ENCODE measurements at places on chromosomes 4 and X.
A peak's percentile ranks its signal among the peaks of the same experiment; 100 is the strongest.

- no peaks in the 10 kb centered on the region for H3K36me3 ChIP-seq
- H3K27me3 ChIP-seq = no peaks in the 10 kb centered on the region
- DNase-seq = no peak
- H3K4me3 ChIP-seq = no peak overlapping the region
- H3K4me1 ChIP-seq = no peaks in the 10 kb centered on the region
Observed at GRCh38 chr4:57200799-57201327, 90.7 kb upstream of the IGFBP7 start.

- H3K36me3 ChIP-seq = no peaks in the 10 kb centered on the region
- peak; percentile 75 for DNase-seq
- H3K4me3 ChIP-seq = no peak overlapping the region
- no peak overlapping the region for H3K27ac ChIP-seq
- no peaks in the 10 kb centered on the region for H3K4me1 ChIP-seq
- no peaks in the 10 kb centered on the region for H3K27me3 ChIP-seq
Observed at GRCh38 chrX:50691820-50692219, 122.2 kb downstream of the SHROOM4 start.

- DNase-seq = no peak
- H3K27me3 ChIP-seq = peaks cover 6% of the 10 kb centered on the region
- no peaks in the 10 kb centered on the region for H3K36me3 ChIP-seq
- no peaks in the 10 kb centered on the region for H3K4me1 ChIP-seq
- no peak overlapping the region for H3K27ac ChIP-seq
- no peak overlapping the region for H3K4me3 ChIP-seq
Observed at GRCh38 chrX:3963980-3964379, 250.5 kb upstream of the PRKX start.

GRCh38 chrX:7170898-7171297 lies 22.9 kb upstream of the PUDP start:
- H3K4me1 ChIP-seq = no peaks in the 10 kb centered on the region
- DNase-seq = peak; percentile 10
- H3K27me3 ChIP-seq = no peaks in the 10 kb centered on the region
- no peak overlapping the region for H3K4me3 ChIP-seq
- H3K36me3 ChIP-seq = no peaks in the 10 kb centered on the region
- H3K27ac ChIP-seq = no peak overlapping the region

- no peaks in the 10 kb centered on the region for H3K36me3 ChIP-seq
- no peaks in the 10 kb centered on the region for H3K4me1 ChIP-seq
Observed at GRCh38 chr4:72663828-72664227, 94.8 kb upstream of the ADAMTS3 start.

GRCh38 chr4:67152976-67153375 lies 392.3 kb downstream of the CENPC start:
- H3K4me1 ChIP-seq = no peaks in the 10 kb centered on the region
- no peaks in the 10 kb centered on the region for H3K36me3 ChIP-seq
- DNase-seq = no peak
- H3K27ac ChIP-seq = no peak overlapping the region

- no peak overlapping the region for H3K27ac ChIP-seq
- peak; percentile 37 for DNase-seq
- no peak overlapping the region for H3K4me3 ChIP-seq
- H3K27me3 ChIP-seq = no peaks in the 10 kb centered on the region
- H3K36me3 ChIP-seq = no peaks in the 10 kb centered on the region
Observed at GRCh38 chr4:78766650-78767049, 9.5 kb upstream of the BMP2K start.

GRCh38 chr4:119873132-119873531 lies 193.5 kb downstream of the MAD2L1 start:
- no peaks in the 10 kb centered on the region for H3K4me1 ChIP-seq
- no peaks in the 10 kb centered on the region for H3K27me3 ChIP-seq
- no peak for DNase-seq
- H3K4me3 ChIP-seq = no peak overlapping the region
- H3K36me3 ChIP-seq = no peaks in the 10 kb centered on the region

DNA sequence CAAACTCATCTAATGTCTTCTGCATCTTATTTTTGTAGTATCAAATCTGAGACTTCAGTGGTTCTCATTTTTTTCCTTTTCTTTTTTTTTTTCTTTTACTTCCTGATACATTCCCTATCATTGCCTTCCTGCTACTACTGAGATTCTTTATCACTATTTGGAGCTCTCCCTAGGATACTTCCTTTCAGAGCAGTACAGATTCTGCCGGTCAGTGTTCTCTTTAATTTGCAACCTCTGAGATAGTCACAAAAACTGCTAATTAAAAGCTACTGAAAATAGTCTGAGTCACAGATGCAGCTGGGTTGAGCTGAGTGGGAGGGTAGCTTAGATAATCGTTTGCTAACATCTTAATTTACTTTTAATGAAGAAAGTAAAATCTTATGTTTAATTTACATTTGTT lies 1279.7 kb downstream of the ARAP2 start:
- no peaks in the 10 kb centered on the region for H3K36me3 ChIP-seq
- no peak for DNase-seq
- H3K27me3 ChIP-seq = no peaks in the 10 kb centered on the region

GRCh38 chr4:20086799-20087521 lies 164.7 kb upstream of the SLIT2 start:
- DNase-seq = no peak
- no peak overlapping the region for H3K4me3 ChIP-seq
- no peaks in the 10 kb centered on the region for H3K27me3 ChIP-seq
- no peaks in the 10 kb centered on the region for H3K36me3 ChIP-seq

DNA sequence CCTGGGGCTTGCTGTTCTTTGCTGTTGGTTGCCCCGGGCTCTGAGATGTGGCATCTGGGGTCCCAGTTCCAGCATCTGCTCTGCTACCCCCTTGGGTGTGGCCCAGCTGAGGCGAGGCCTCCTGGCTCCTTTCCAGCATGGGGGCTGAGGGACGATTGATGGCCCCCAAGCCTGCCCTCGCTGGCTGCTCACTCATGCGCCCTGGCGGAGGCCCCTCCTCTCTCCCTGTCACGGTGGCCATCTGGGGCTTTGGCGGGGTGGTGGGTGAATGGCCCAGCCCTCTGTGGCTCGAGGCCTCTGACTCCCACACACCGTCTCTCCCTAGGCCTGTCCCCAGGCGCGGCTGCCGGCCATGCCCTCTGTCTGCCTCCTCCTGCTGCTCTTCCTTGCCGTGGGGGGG lies 1.8 kb downstream of the PLXNA3 start:
- H3K27ac ChIP-seq = no peak overlapping the region
- H3K27me3 ChIP-seq = no peaks in the 10 kb centered on the region
- H3K36me3 ChIP-seq = no peaks in the 10 kb centered on the region
- no peak overlapping the region for H3K4me3 ChIP-seq

- H3K27me3 ChIP-seq = no peaks in the 10 kb centered on the region
- no peak overlapping the region for H3K4me3 ChIP-seq
- no peak overlapping the region for H3K27ac ChIP-seq
- no peaks in the 10 kb centered on the region for H3K4me1 ChIP-seq
Observed at GRCh38 chr4:183163135-183163534, 64.1 kb downstream of the WWC2 start.

DNA sequence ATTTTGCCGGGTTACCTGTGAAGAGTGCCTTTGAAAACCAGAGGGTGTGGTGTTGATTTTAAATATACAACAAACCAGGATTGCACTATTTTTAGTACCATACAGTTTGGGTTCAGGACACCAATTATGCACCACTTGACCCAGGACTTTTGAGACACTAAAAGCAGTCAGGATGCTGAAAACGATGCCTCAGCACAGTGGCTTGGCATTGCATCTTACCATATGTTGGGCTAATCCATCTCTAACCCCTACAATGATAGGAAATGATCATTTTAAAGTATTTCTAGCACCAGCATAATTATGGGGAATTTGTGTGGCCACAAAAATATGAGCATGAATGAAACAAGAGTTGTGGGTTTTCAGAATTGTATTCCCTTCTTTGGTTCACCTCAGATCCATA lies 4.1 kb downstream of the IBSP start:
- H3K4me3 ChIP-seq = no peak overlapping the region
- H3K4me1 ChIP-seq = no peaks in the 10 kb centered on the region
- H3K27me3 ChIP-seq = no peaks in the 10 kb centered on the region
- H3K36me3 ChIP-seq = no peaks in the 10 kb centered on the region
- no peak overlapping the region for H3K27ac ChIP-seq
- no peak for DNase-seq

- H3K4me3 ChIP-seq = no peak overlapping the region
- H3K27me3 ChIP-seq = no peaks in the 10 kb centered on the region
- peaks cover 19% of the 10 kb centered on the region for H3K4me1 ChIP-seq
- H3K27ac ChIP-seq = no peak overlapping the region
- DNase-seq = no peak
- no peaks in the 10 kb centered on the region for H3K36me3 ChIP-seq
Observed at GRCh38 chr4:109127866-109128265, 174.6 kb downstream of the COL25A1 start.

- peak overlapping the region; percentile 71 for H3K4me3 ChIP-seq
- H3K27me3 ChIP-seq = no peaks in the 10 kb centered on the region
- peaks cover 3% of the 10 kb centered on the region for H3K36me3 ChIP-seq
- DNase-seq = no peak
- no peak overlapping the region for H3K27ac ChIP-seq
Observed at GRCh38 chrX:13652287-13652793, 601 bp upstream of the TCEANC start.

DNA sequence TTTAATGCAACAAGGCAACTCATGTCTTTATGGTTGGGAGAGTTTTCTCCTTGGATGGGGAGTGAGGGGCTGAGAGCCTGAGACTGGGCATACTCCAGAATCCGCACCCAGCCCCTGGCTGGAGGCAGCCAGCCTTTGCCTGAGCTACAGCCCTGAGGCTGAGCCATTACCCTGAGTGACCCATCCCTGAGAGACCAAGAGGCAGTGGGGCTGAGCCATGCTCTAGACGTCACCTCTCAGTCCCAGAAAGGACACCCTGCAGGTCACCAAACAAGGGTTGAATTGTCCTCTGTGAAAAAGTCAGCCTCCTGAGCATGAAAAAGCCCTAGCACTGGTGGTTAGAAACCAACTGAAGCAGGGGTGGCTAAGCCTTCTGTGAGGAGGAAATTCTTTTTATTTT lies 151.2 kb upstream of the GATB start:
- no peak overlapping the region for H3K4me3 ChIP-seq
- no peak overlapping the region for H3K27ac ChIP-seq
- no peaks in the 10 kb centered on the region for H3K36me3 ChIP-seq
- DNase-seq = no peak
- H3K27me3 ChIP-seq = no peaks in the 10 kb centered on the region
- H3K4me1 ChIP-seq = no peaks in the 10 kb centered on the region

DNA sequence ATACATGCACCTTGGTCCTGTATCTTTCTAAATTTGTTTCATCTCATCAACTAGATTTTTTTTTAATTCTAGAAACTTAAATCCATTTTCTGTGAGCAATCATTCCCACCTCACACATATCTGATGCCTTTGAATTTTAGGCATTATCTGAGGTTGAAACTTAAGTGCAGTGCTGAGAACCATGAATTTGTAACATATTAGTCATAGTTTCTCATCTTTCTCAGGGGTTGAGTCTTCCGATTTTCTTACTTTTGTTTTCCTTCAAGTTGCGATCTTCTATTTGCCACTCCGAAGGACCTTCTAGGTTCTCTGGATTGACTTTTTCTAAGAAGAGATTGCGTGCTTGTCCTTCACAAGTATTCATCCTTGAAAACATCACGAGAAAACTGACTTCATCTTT lies 3.7 kb upstream of the NR0B1 start:
- H3K36me3 ChIP-seq = no peaks in the 10 kb centered on the region
- H3K4me1 ChIP-seq = no peaks in the 10 kb centered on the region
- no peak overlapping the region for H3K27ac ChIP-seq
- no peak overlapping the region for H3K4me3 ChIP-seq
- no peak for DNase-seq

- H3K27ac ChIP-seq = no peak overlapping the region
- no peaks in the 10 kb centered on the region for H3K36me3 ChIP-seq
- peaks cover 14% of the 10 kb centered on the region for H3K4me1 ChIP-seq
Observed at GRCh38 chr4:39715788-39716187, 17.9 kb downstream of the UBE2K start.

DNA sequence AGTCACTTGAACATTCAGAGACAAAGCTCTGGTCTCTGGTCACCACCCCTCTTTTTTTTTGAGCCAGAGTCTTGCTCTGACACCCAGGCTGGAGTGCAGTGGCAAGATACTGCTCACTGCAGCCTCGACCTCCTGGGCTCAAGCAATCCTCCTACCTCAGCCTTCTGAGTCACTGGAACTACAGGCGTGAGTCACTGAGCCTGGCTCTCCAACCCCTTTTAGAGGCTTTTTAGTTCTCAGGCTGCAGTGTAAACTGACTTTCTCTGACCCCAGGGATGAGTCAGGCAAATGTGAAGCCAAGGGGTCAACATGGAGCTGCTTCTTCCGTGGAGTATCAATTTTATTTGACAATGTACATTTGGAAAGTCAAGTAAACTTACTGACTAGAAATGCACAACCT lies 229.2 kb downstream of the PTTG2 start:
- H3K4me3 ChIP-seq = no peak overlapping the region
- no peaks in the 10 kb centered on the region for H3K27me3 ChIP-seq
- H3K36me3 ChIP-seq = no peaks in the 10 kb centered on the region
- H3K27ac ChIP-seq = no peak overlapping the region
- DNase-seq = no peak
- peaks cover 9% of the 10 kb centered on the region for H3K4me1 ChIP-seq

DNA sequence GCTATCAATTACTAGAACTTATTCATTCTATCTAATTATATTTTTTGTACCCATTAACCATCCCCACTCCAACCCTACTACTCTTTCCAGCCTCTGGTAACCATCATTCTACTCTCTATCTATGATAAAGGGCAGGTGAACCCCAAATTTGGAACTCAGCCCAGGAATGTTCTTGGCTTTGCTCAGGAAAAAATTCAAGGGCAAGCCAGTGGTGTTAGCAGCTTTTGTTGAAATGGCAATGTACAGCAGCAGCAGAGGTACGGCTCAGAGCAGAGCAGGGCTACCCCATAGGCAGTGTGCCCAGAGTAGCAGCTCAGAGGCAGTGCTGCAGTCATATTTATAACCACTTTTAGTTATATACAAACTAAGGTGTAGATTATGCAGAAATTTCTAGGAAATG lies 138.2 kb downstream of the RNF150 start:
- no peaks in the 10 kb centered on the region for H3K4me1 ChIP-seq
- H3K4me3 ChIP-seq = no peak overlapping the region
- DNase-seq = no peak
- no peaks in the 10 kb centered on the region for H3K36me3 ChIP-seq
- H3K27me3 ChIP-seq = no peaks in the 10 kb centered on the region

DNA sequence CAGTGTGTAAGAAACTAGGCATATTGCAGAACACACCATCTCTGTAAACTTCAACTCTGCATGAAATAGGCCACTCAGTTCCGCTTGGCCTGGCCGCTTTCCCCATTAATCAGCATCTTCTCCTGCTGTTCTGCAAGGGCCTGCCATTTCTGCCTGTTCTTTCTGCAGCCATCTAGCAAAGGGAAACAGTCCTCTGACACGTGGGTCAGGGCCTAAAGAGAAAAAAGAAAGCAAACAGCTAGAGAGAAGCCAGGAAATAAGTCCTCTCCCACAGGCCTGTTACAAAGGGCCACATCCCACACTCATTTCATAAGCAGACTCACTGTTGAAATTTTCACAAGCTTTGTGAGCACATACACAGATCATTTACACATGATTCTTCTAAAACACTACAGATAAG lies 130.1 kb downstream of the PDE5A start:
- H3K4me1 ChIP-seq = no peaks in the 10 kb centered on the region
- H3K36me3 ChIP-seq = peaks cover 18% of the 10 kb centered on the region

GRCh38 chr4:129394635-129395034 lies 298.7 kb downstream of the C4orf33 start:
- DNase-seq = no peak
- H3K27ac ChIP-seq = no peak overlapping the region
- H3K4me1 ChIP-seq = no peaks in the 10 kb centered on the region
- no peaks in the 10 kb centered on the region for H3K27me3 ChIP-seq
- no peak overlapping the region for H3K4me3 ChIP-seq
- no peaks in the 10 kb centered on the region for H3K36me3 ChIP-seq
